ENCODE measurements at places on chromosomes 3 and 15.

- DNase-seq: no peak
- H3K36me3 ChIP-seq: no peaks in the 10 kb centered on the region
- H3K4me1 ChIP-seq: no peaks in the 10 kb centered on the region
Measured at GRCh38 chr3:113193719-113194118, 17.6 kb upstream of the BOC start.

GRCh38 chr15:89551550-89551949 is 23.7 kb upstream of the TICRR start:
- no peak overlapping the region for H3K4me3 ChIP-seq
- DNase-seq: no peak
- no peak overlapping the region for H3K27ac ChIP-seq
- H3K4me1 ChIP-seq: no peaks in the 10 kb centered on the region

- no peaks in the 10 kb centered on the region for H3K36me3 ChIP-seq
- H3K4me3 ChIP-seq: no peak overlapping the region
- H3K4me1 ChIP-seq: no peaks in the 10 kb centered on the region
- H3K27ac ChIP-seq: no peak overlapping the region
Measured at GRCh38 chr15:38127306-38127771, 125.3 kb upstream of the SPRED1 start.

GRCh38 chr3:146550070-146550615 is 5.7 kb upstream of the PLSCR1 start:
- no peaks in the 10 kb centered on the region for H3K27me3 ChIP-seq
- DNase-seq: no peak
- H3K36me3 ChIP-seq: no peaks in the 10 kb centered on the region
- H3K4me3 ChIP-seq: peak overlapping the region; percentile 3

DNA sequence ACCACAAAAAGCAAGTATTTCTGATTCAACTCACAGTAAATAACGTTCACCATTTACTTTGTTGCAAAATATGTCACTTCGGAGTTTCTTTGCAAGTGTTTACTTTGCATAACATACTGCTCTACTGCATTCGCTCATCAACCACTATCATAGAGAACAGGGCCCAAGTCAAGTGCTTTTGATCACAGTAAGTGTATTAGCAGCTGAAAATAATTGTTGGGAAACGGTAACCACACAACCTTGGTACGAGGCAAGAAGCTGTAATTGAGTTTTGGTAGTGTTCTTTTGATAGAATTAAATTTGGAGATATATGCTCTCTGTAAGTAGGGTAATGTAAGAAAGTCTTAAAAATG is 80.1 kb downstream of the SATB1 start:
- H3K27ac ChIP-seq: no peak overlapping the region
- no peak for DNase-seq
- H3K27me3 ChIP-seq: no peaks in the 10 kb centered on the region
- H3K36me3 ChIP-seq: peaks cover 12% of the 10 kb centered on the region
- H3K4me1 ChIP-seq: no peaks in the 10 kb centered on the region
- no peak overlapping the region for H3K4me3 ChIP-seq

- peaks cover 14% of the 10 kb centered on the region for H3K27me3 ChIP-seq
- no peak overlapping the region for H3K27ac ChIP-seq
- peak; percentile 54 for DNase-seq
- H3K4me1 ChIP-seq: no peaks in the 10 kb centered on the region
Measured at GRCh38 chr3:13137941-13138832, 65.0 kb upstream of the IQSEC1 start.

DNA sequence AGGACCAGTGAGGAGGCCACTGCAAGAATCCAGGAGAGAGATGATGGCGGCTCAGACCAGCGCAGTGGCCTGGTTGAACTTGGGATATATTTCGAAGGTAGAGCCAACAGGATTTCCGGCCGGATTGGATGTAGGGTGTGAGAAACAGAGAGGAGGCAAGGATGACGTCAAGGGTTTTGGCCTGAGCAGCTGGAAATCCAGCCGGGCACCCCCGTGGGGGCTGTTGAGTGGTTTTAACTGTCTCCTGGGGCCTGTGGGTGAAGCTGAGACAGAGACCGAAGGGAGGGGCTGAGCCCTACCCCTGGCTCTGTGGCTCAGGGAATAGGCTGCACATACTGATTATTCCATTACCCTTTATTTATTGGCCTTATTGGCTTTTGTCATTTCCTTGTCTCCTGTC is 45.7 kb downstream of the EXOG start:
- H3K36me3 ChIP-seq: peaks cover 11% of the 10 kb centered on the region
- no peak overlapping the region for H3K4me3 ChIP-seq
- no peaks in the 10 kb centered on the region for H3K27me3 ChIP-seq
- DNase-seq: no peak
- no peaks in the 10 kb centered on the region for H3K4me1 ChIP-seq

DNA sequence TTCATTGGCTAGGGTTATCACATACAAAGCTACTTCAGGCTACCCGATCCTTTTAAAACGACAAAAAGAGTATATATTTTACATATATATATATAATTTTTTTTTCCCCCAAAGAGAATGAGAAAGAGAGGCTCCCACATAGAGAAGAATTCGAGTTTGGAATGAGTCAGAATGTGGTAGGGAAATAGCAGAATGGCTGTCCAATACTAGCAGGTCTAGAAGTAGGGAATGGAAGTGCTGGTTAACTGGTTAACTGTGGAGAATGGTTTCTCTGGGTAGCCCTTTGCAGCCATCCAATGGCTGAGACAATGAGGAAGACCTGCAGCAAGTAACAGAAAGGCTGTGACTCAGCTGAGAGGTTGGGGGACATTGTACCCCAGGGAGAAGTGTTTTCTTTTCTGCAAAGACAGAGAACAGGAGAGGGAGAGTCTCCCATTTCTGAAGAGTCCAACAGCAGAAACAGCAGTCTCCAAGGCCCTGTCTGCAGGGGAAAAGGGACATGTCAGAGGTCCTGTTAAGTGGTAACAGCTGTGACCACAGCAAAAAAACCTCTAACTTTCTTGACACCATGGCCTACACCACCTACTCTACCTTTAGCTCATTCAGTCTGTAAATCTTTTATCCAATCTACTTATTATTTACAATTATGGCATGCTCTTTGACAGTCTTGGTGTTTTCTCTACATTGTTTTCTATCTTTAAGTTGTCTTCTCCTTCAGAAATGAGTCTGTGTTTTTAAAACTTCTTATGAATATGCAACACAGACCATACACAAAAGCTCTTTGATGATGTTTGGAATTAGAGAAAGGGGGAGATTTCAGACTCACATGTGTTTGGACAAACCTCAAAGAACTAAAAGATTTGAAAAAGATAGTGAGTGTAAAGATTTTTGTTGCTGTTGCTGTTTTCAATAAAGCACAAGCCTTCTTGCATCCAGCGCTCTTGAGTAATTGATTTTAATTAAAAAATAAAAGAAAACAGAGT is 116.1 kb upstream of the SLC7A14 start:
- no peaks in the 10 kb centered on the region for H3K4me1 ChIP-seq
- H3K27me3 ChIP-seq: no peaks in the 10 kb centered on the region
- H3K4me3 ChIP-seq: no peak overlapping the region
- H3K27ac ChIP-seq: no peak overlapping the region

DNA sequence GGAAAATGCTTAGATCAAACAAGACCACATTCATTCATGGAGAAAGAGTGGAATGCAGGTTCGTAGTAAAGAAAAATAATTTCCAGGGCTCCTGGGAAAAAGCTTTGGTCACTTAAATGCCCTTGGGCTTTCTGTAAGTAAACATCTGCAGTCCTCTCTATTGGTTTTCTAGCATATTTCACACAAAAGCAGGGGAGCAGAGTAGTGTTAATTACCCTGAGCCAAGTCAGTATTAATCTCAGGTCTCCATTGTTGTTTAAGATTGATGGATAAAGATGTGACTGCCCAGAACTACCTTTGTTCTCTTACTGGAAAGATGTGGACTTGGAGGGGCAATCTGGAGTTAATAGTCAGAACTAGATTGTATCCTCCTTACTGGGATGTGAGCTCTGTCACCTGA is 242.6 kb downstream of the PTPRG start:
- no peaks in the 10 kb centered on the region for H3K4me1 ChIP-seq
- H3K4me3 ChIP-seq: no peak overlapping the region
- H3K27me3 ChIP-seq: no peaks in the 10 kb centered on the region
- H3K36me3 ChIP-seq: no peaks in the 10 kb centered on the region

- H3K4me3 ChIP-seq: no peak overlapping the region
- H3K4me1 ChIP-seq: no peaks in the 10 kb centered on the region
- no peaks in the 10 kb centered on the region for H3K36me3 ChIP-seq
- no peak for DNase-seq
- H3K27me3 ChIP-seq: no peaks in the 10 kb centered on the region
Measured at GRCh38 chr3:24110051-24110450, 165.0 kb downstream of the NR1D2 start.

DNA sequence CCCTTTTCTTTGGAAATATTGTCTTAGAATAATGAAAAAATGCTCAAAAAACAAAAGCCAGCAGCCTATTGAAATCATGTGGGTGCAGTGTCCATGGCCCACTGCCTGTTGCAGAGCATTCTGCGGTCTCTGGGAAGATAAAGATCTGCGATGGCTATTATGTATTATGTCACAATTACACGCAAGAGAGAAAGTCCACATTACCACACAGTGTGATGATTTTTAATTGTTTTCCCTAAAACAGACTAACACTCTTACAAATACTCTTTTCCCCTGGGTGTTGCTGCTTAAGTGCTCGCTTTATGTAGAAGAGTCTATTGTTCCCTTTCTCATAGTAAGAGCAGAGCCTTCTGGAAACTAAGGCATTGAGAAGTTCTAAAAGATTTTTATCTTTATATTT is 32.2 kb downstream of the SSR3 start:
- no peak for DNase-seq
- H3K4me1 ChIP-seq: peaks cover 4% of the 10 kb centered on the region
- no peaks in the 10 kb centered on the region for H3K27me3 ChIP-seq

DNA sequence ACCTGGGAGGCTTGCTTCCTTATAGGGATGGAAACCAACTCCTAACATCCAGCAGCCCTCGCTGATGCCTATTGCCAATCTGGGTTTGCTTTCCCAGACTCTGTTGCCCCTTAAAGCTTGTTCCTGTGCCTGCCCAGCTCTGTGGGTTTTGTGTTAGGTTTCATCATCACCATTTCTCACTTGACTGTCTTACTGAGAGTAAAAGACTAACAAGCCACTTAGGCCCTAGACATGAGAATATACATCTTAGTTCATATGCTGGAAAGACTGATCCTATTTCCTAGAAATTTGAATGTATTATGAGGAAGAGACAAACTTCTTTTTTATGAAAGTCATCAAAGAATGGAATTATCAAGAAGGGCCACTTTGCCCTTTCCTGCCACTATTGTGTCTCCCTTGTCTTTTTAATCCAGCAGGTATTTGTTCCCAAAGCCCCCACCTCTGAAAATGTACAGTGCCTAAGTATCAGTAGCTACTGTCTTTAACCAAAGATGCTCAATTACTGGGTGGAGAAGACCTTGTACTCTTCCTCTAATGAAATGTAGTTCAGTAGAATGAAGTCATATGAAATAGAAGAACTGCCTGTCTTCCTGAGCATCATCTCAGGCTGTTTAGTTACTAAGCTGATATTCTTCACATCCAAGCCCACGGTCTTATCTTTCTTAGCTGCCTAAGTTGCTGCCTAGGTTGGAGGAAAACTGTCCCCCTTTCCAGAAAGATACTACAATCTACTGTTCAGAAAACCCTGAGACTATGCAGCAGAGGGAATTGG is 59.8 kb upstream of the ZPLD1 start:
- no peak for DNase-seq
- no peaks in the 10 kb centered on the region for H3K27me3 ChIP-seq
- no peak overlapping the region for H3K27ac ChIP-seq
- no peaks in the 10 kb centered on the region for H3K36me3 ChIP-seq

- no peak overlapping the region for H3K27ac ChIP-seq
- H3K4me1 ChIP-seq: no peaks in the 10 kb centered on the region
- no peak for DNase-seq
- no peak overlapping the region for H3K4me3 ChIP-seq
Measured at GRCh38 chr3:29064085-29064484, 216.8 kb upstream of the RBMS3 start.

GRCh38 chr3:42826141-42826540 is 16.9 kb downstream of the ACKR2 start:
- DNase-seq: no peak
- no peaks in the 10 kb centered on the region for H3K36me3 ChIP-seq
- H3K4me3 ChIP-seq: no peak overlapping the region
- H3K27me3 ChIP-seq: no peaks in the 10 kb centered on the region

DNA sequence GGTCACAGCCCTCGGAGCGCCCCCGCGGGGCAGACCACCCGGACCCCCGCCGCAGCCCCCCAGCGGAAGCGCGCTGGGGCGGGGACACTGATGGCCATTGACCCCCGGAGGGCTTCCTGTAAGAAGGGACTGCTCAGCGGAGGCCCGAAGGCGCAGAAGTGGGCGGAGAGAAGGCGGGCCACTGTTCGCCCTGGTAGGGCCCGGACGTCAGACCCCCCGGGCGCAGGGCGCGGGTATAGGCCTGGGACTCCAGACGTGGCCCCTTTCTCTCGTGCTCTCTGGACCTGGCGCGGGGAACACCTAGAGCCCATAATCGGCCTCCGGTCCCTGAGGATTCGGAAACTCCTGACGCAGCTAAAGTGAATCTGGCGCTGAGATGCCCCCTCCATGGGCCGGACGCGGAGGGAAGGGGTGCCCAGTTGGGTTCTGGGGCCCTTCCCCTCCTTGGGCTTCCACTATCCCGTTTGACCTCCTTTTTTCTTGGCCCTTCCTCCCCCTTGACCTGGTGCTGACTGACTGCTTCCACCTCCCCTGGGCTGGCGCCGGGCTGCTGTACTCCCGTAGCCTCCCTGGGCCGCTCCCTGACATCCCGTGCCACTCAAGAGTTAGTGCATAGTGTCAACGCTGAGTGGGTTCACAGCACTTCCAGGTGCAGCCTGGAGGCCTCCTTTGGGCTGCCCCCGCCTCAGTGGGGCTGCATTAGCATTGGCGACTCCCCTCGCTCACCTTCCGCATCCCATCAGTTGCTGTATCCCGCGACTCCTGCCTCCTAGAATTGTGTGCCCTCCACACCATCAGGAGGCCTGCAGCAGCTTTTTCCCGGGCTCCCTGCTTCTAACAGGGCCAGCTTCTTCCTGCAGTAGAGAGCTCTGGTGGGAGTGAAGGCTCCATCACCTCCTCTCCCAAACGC is 694 bp downstream of the ABTB1 start:
- H3K4me1 ChIP-seq: peaks cover 64% of the 10 kb centered on the region
- peak overlapping the region; percentile 87 for H3K4me3 ChIP-seq
- no peaks in the 10 kb centered on the region for H3K27me3 ChIP-seq
- peak; percentile 95 for DNase-seq
- peaks cover 42% of the 10 kb centered on the region for H3K36me3 ChIP-seq

- no peak for DNase-seq
- no peaks in the 10 kb centered on the region for H3K27me3 ChIP-seq
- no peak overlapping the region for H3K27ac ChIP-seq
- H3K4me3 ChIP-seq: no peak overlapping the region
Measured at GRCh38 chr3:168453623-168454022, 357.9 kb upstream of the GOLIM4 start.

- H3K27me3 ChIP-seq: no peaks in the 10 kb centered on the region
- no peaks in the 10 kb centered on the region for H3K36me3 ChIP-seq
- H3K4me3 ChIP-seq: no peak overlapping the region
- no peak for DNase-seq
- no peak overlapping the region for H3K27ac ChIP-seq
- peaks cover 26% of the 10 kb centered on the region for H3K4me1 ChIP-seq
Measured at GRCh38 chr15:57296473-57297162, 79.7 kb upstream of the CGNL1 start.

- no peaks in the 10 kb centered on the region for H3K4me1 ChIP-seq
- H3K27me3 ChIP-seq: no peaks in the 10 kb centered on the region
- no peak for DNase-seq
- H3K27ac ChIP-seq: no peak overlapping the region
Measured at GRCh38 chr3:140013220-140013619, 78.2 kb downstream of the CLSTN2 start.

Data from spleen (tissue), 13 donors.